ENCODE measurements at places on chromosomes 12 and 14. TPM values are rescaled to one million over a fixed set of nuclear protein-coding genes. Genes with fewer than 3 reads are reported as not detected.
A peak's percentile ranks its signal among the peaks of the same experiment; 100 is the strongest.

The CALM1 gene
- total RNA-seq = 107 TPM

The RFX4 gene
- not detected for total RNA-seq

DNA sequence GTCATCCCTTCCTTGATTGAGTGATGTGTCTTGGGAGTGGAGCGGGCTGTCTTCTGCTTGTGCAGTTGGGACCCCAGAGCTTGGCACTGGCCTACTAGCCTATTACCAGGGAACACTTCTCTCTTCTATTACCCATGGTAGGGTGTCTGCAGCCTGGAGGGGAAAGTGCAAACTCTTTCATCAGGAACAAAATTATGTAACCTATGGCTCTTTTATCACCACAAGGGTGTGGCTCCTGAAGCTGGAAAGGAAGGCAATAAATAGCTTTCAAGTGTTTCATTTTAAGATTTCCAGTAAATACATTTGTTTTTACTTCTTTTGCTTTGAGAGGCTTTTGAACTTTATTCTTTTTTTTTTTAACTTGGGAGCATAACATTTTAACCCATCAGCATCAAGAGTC is 349.7 kb upstream of the FAR2 start:
- no peak for DNase-seq

DNA sequence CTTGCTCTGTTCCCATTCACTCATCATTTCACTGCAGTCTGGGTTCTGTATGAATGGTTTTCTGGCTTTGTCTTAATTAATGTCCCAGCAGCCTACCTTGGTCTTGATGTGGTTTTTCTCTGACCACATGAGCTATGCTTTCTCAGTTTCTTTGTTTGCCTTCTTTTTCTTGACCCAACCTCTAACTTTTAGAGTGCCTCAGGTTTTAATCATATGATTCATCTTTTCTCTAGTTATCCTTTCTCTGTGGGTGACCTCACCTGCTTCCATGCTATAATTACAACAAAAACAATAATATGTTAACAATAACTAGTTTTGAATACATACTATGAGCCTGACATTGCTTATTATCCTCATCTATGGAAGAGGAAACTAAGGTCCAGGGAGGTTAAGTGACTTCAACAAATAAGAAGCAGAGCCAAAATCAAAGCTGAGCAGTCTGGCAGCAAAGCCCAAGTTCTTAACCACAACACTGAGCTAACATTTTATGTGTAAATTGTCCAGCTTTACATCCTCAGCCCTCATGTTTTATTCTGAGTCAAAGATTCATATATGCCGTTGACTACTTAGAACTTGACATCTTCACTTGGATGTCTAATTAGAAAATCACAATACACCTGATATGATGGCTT is 4.7 kb upstream of the EPYC start:
- no peak for DNase-seq

DNA sequence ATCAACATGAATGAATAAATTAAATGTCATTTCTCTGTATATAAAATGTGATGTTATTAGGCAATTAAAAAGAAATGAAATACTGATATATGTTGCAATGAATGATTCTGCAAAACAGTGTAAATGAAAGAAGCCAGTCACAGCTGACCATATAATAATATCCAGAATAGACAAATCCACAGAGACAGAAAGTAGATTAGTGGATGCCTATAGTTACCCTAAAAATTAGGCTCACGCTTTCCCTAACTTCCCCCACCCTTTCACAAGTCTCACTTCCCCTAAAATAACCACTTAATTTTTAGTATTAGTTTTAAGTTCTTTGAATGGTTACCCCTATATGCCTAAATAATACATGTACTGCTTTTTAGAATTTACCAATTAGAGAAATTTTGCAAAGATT is 348.9 kb upstream of the FAR2 start:
- no peak for DNase-seq

GRCh38 chr12:131910302-131911027 is 16.0 kb downstream of the ULK1 start:
- no peak for DNase-seq

DNA sequence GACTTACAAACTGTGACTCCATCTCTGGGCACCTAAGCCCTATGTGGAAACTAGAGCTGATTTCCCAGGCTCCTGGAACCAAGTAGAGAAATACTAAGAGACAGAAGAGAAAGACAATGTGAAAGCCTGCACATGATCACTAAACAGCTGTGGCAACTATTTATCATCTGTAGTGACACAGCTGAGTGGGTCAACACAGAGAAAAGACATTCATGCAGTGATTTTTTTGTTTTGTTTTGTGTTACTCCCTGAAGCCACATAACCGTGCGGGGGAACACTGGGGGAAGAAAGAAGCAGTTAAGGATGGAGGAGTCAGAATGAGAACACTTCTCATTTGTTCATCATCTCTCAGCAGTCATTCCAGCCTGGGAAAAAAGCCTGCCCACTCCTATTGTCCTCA is 1.5 kb downstream of the PRR4 start:
- no peak for DNase-seq

GRCh38 chr14:64685371-64686281 is 18.6 kb upstream of the PLEKHG3 start:
- no peak for DNase-seq

DNA sequence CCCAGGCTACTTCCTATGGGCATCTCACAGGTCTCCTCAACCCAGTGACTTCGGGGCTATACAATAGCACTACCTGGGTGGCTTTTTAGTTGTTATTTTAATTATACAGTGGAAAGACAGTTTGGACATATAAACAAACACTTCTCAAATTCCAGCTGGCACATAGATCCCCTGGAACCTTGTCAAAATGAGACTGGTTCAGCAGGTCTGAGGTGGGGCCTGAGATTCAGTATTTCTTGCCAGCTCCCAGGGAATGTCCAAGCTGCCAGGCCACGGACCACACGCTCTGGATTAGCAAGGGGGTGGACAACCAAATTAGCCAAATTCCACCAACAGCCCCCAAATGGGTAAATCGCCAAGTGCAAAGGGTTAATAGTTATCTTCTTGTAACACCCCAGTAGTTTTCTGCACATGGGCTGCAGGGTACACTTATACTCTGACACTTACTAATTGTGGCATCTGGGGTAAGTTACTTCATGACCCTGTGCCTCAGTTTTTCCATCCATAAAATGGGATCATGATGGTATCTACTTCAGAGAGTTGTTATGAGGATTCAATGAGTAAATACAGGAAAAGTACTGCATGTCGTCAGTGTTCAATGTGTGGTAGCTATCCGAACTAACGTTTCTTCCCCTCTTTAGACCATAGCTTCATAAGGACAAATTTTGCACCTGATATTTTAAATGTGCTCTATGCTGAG is 789.4 kb upstream of the TBX3 start:
- DNase-seq = no peak

DNA sequence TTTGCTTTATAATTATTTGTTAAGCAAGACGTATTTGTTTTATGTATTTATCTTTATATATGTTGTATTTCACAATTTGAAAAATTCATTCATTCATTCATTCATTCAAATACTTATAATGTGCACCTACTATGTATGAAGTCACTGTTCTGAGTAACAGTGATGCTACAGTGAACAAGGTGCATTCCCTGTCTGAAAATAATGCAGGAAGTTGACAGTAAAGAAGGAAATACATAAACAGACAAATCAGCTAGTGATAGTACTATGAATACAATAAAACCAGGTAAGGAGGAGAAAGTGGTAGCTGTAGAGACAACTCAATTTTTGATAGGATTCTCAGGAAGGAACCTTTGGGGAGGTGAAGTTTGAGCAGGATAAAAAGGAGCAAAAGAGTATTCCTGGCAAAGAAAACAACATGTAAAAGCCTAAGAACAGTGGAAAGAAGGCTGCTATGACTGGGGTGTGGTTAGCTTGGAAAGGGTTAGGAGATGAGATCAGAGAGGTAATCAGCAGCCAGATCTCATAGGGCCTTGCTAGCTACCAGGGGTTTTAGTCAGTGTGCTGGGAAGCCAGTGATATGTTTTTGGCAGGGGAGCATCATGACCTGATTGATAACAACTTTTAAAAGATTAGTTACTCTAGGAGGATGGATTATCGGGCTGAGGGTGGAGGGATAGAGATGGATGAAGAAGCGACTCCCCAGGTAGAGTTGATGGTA is 17.4 kb downstream of the BICDL1 start:
- DNase-seq = no peak

GRCh38 chr12:9669019-9669326 is 540 bp upstream of the CLEC2D start:
- DNase-seq = no peak

- DNase-seq = no peak
Measured at GRCh38 chr12:34606749-34607519, 584.6 kb downstream of the ALG10 start.

DNA sequence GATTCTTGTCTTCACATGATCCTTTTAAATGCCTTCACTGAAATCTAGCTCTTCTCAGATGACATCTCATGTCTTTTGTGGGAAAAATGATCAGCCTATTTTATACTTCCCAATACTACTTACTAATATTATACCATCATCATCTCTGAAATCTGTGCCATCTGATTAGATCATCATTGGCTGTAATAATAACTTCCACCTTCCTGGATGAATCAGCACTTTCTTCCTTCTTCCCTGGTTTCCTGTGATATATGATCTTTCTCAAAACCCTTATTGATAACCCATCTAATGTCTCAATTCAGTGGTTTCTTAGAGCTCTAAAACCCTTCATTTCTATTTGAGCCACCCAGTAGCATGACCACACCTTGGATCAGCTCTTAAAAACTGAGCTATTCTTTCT is 30.9 kb downstream of the GPR137C start:
- no peak for DNase-seq

DNA sequence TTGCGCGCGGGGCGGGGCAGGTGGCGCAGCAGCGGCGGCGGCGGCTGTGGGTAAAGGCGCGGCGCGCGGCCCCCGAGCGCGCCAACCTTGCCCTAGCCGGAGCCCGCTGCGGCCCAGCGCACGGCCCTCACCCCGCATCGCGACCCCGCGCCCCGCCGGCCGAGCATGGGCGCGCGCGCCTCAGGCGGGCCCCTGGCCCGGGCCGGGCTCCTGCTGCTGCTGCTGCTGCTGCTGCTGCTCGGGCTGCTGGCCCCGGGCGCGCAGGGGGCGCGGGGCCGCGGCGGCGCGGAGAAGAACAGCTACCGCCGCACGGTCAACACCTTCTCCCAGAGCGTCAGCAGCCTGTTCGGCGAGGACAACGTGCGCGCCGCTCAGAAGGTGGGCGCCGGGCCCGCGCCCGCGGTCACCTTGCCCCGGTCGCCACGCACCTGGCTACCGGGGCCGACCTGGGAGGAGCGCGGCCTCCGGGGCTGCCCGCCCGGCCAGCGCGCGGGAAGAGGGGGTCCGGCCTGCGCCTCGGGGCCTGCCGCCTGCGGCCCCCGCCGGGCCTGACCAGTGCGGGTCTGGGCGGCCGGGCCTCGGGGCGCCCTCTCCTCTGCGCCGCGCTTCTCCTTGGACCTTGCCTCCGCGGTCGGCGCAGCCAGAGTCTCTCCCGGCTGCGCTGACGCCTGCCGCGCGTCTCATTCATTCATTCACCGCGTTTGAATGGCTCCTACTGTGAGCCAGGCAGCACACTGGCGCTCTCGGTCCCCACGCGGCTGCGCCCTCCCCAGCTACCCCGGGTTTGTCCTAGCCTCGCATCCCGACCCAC is at the start of gene BRI3BP:
Gene BRI3BP, plus strand, starts transcription at position 20 of the 811 bp plus-strand sequence. Its CDS starts 146 bp downstream, at position 166.
- DNase-seq = peak; percentile 72

GRCh38 chr12:114430306-114430705 is 24.4 kb upstream of the TBX5 start:
- no peak for DNase-seq

Measured in hematopoietic multipotent progenitor cell (in vitro differentiated cells).